ENCODE measurements at places on chromosomes 12 and 14.
A peak's percentile ranks its signal among the peaks of the same experiment; 100 is the strongest.

GRCh38 chr14:35576856-35577255 is 42.9 kb downstream of the INSM2 start:
- DNase-seq: no peak

DNA sequence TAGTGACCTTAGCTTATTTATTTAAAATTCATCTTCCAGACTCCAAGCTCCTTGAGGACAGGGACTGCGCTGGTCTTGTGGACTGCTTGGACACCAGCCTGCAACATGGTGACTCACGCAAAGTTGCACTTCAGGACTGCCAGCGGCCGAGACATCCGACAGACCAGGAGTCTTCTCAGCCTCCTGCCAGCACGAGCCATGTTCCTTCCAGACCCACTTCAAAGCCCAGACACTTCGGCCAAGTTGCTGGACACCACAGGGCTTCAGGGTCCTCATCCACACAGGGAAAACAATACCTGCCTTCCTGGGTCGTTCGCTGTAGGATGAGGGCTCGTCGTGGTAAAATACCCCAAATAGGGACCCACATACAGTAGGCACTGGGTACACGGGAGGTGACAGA is 88.7 kb downstream of the BCL11B start:
- no peak for DNase-seq

GRCh38 chr14:54267172-54267571 is 129.6 kb upstream of the CDKN3 start:
- peak; percentile 20 for DNase-seq

DNA sequence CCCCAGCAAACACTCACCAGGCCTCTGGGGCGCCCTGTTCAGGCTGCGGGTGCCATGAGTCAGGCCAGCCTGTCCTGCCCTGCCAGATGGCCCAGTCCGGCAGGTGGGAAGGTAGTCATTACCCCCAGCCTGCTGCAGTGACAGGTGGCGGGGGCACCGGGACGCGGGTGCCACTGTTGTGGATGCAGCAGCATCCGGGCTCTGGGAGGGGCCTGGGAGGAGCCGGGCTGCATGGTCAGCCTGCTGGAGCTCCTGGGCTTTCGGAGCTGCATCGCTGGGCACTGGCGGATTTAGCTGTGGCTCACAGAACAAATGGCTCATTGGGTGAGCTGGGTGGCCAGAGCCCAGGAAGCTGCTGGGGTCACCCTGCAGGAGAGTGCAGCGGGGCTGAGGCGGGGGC is 13.5 kb downstream of the CEP170B start:
- peak; percentile 91 for DNase-seq

DNA sequence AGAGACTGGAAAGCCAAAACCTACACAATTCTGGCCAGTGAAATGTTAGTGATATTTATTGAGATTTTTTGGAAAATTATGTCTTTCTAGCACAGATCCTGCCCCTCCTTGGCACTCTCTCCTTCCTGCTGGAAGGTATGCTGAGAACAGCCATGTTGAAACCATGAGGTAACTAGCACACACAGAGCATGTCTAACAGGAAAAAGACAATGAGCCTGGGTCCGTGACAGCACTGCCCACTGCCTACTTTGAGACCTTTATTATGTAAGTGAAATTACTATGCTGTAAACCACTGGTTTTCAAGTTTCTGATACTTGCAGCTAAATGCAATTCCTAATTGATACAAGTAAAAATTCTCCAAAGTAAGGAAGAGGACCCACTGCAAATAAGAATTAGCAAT is 81.6 kb upstream of the SINHCAF start:
- no peak for DNase-seq

GRCh38 chr12:41302979-41303403 is 114.9 kb downstream of the PDZRN4 start:
- no peak for DNase-seq

DNA sequence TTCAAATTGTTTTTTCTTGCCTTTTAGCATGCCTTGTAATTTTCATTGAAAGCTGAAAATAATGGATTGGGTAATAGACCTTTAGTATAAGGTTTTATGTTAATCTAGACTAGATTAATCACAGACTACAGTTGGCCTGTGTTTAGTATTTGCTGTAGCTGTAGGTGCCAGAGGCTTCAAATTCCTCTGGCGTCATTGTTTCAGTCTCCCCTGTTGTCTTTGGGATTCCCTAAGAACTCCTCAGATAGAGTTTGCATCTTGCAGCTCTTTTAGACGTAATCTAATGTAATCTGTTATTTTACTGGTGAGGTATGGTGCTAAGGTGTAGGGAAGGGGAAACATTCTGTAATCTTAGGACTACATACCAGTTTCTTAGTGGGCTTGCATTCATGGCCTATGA is 113.0 kb downstream of the RGS6 start:
- DNase-seq: no peak

GRCh38 chr14:103456167-103456835 is 66.3 kb downstream of the CKB start:
- peak; percentile 46 for DNase-seq

- no peak for DNase-seq
Measured at GRCh38 chr14:83196236-83196635, 1662.6 kb upstream of the SEL1L start.

- peak; percentile 75 for DNase-seq
Measured at GRCh38 chr14:61280092-61280525, 1.0 kb downstream of the TMEM30B start.

GRCh38 chr12:108324351-108325017 is 14.6 kb downstream of the CMKLR1 start:
- DNase-seq: no peak

GRCh38 chr12:108907839-108908351 is 28.0 kb downstream of the DAO start:
- DNase-seq: no peak

DNA sequence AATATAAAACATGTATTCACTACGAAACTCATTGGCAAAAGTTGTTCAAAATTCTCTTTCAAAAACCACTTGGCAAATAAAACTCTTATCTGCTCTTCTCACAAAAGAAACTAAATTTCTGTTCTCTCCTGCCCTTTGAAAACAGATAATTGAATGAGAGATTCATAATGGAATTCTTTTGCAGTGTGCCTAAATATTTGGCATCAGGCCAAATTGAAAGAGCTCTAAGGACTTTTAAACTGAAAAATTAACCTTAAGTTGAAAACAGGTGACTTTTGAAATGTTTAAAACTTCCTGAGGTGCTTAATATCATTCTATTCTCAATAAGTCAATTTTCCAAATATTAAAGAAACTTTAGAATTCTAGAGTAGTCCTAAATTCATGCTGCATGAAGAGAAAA is 136.4 kb downstream of the FSCB start:
- peak; percentile 44 for DNase-seq

- DNase-seq: no peak
Measured at GRCh38 chr12:91483471-91483985, 300.9 kb upstream of the DCN start.

DNA sequence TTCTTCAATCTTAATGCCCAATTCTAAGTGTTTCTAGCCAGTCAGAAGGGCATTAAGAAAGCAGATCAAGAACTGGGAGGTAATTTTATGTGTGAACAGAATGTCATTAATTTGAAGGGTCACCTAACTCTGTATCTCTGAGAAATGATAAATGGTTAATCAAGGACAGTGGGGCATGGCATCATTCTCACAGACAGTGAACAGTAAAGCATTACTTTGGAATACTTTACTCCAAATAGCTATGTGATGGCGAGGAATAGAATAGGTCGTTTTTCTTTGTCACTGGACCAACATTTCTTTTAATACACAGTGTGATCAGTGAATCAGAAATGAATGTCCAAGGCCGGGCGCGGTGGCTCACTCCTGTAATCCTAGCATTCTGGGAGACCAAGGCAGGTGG is 166.1 kb upstream of the KRR1 start:
- DNase-seq: no peak

- DNase-seq: no peak
Measured at GRCh38 chr12:8844665-8845064, 22.2 kb downstream of the A2ML1 start.

DNA sequence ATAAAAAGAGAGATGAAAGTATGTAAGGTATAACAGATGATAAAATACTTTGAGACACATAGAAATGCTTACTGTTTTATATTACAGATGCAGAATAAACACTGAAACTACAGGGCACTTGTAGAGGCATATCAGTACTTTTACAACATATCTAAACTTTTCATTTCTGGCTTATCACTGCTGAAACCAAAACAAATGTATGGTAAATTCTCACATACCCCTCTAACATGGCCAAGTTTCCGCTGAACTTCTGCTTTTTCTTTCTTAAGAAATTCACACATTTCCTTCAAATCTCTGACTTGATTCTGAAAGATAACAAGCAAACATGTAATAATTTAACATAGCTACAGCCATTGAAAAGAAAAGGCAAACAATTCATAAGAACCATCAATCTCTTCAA is 33.3 kb upstream of the C12orf50 start:
- no peak for DNase-seq

DNA sequence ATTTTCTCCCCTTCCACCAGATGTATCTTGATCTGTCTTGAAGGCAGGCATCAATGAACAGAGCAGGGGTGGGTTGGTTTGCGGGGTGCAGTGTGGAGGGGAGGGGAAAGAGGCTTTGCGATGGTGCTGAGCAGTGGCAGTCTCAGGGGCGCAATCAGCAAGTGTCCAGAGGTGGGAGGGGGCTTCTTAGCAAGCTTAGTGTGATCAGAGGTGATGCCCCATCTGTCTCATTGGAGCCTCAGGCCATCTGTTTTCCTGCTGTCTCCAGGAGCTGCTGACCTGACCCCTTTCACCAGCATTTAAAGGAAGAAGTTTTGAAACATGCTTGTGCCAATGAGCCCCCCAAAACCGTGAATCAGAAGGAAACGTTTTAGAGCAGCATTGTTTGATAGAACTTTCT is 187.7 kb upstream of the LHX5 start:
- no peak for DNase-seq

GRCh38 chr14:30131581-30132097 is 204.0 kb upstream of the PRKD1 start:
- DNase-seq: peak; percentile 77

DNA sequence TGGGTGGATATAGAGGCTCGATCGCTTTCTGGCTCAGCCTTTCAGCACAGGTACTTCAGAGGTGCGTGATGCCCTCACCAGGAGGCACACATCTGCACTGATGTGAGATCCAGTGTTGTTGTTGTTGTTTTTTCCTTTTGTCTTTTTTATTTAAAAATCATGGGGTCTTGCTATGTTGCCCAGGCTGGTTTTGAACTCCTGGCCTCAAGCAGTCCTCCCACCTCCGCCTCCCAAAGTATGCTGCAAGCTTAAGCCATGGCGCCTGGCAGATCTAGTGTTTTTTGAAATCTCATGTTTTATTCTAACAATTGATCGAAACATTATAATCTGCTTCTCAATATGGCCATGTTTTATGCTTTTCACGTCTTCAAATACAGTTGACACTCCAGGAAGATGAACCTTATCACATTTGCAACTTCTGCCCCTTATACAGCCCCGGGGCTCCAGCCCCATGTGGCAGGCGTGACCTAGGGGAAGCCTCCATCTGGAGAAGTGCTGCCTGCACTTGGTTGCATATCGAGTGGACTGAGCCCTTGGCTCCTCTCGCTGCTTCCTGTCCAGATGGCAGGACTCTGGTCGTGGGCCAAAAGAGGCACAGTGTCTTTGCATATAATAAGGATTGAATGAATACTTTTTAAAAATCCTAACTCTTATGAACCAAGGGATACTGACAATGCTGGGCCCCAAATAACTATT is 71.7 kb downstream of the TRAF3 start:
- DNase-seq: peak; percentile 93

- no peak for DNase-seq
Measured at GRCh38 chr14:60175255-60175902, 10.2 kb upstream of the DHRS7 start.

GRCh38 chr14:72576258-72576657 is 317.6 kb downstream of the DPF3 start:
- no peak for DNase-seq

- DNase-seq: peak; percentile 85
Measured at GRCh38 chr12:72072592-72073212, 134.1 kb downstream of the TPH2 start.

DNA sequence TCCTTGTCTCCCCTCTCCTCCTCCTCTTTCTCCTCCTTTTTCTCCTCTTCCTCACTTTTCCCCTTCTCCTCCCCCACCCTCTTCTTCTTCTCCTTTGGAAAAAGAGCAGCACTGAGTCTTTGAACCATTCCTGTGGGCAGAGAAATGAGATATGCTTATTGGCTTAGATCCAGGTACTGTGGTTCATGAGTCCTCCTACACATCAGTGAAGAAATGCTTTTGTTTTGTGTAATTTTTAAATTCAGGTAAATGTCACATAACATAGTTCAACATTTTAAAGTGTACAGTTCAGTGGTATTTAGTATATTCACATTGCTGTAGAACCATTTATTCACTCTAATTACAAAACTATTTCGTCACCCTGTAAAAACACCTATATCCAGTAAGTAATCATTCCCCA is 402.1 kb downstream of the AACS start:
- DNase-seq: no peak

- DNase-seq: peak; percentile 14
Measured at GRCh38 chr14:92491782-92492181, 21.8 kb upstream of the RIN3 start.

DNA sequence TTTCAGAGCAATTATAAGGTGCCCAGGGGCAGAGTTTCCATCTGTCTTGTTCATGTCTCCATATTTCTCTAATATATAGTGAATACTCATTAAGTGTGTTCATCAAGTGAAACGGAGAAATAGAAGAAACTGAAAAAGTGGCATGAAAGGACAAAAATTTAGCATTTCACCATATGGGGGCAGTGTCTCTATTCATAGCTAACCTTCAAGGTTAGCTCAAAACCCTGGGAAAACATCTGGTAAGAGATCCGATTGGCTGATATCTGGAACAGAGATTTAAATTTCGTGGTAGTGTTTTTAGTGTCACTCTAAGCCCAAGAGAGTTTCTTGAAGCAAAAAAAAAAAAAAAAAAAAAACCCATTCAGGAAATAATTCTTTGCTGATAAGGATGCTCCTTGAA is 367.5 kb downstream of the DAD1 start:
- no peak for DNase-seq
